ENCODE measurements at places on chromosomes 6 and 20. TPM values are rescaled to one million over a fixed set of nuclear protein-coding genes. Genes with fewer than 3 reads are reported as not detected.

CLDN20 gene
- total RNA-seq, result not detected

LST1 gene
- total RNA-seq, result 1.0 TPM

MOG gene
- total RNA-seq, result not detected

PRDM1 gene
- 0.94 TPM for total RNA-seq

SEC63 gene
- 24.0 TPM for total RNA-seq
